ENCODE measurements at places on chromosomes 12 and 14.
A peak's percentile ranks its signal among the peaks of the same experiment; 100 is the strongest.

GRCh38 chr12:121767525-121768016 is 25.9 kb downstream of the RHOF start:
- DNase-seq = no peak

- no peak for DNase-seq
These were observed 1981.7 kb upstream of the FLRT2 start for GRCh38 chr14:83548061-83548839.

DNA sequence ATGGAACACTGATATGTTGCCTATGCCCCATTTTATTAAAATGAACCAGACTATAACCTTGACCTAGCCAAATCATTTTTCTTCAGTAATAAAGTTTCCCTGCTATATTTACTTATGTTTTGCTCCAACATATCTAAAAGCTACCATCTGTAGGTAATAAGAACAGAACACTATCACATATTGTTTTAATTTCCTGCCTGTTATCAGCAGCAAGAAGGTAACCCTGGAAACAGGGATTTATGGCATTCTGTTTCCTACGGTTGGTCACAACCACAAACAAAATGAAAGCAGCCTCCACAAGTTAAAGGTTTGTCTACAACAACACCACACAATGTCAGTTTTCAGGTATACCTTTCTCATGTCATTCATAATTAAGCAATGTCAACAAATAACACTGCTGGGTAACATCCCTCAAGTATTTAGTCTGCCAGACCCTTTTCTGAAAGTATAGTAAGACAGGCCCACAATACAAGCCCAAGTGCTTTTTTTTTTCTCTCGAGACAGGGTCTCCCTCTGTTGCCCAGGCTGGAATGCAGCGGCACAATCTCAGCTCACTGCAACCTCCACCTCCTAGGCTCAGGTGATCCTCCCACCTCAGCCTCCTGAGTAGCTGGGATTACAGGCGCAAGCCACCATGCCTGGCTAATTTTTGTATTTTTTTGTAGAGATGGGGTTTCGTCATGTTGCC is 25.5 kb downstream of the GCH1 start:
- DNase-seq = no peak

- no peak for DNase-seq
These were observed 76.7 kb downstream of the DIP2B start for GRCh38 chr12:50581226-50582184.

DNA sequence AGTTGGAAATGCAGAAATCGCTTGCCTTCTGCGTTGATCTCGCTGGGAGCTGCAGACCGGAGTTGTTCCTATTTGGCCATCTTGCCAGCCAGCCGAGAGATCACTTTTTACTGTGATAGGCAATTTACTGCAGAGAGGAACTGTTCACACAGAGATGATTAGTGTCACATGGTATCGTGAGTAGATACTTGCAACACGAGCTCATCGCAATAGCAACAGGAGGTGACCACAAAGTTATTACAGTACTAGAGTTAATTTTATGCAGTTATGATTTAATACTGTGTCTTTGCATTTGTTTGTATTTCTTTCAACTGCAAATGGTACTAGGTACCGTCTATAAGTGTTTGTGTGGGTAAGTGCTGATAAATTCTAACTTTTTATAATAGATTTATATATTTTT is 27.8 kb downstream of the NOPCHAP1 start:
- DNase-seq = no peak

DNA sequence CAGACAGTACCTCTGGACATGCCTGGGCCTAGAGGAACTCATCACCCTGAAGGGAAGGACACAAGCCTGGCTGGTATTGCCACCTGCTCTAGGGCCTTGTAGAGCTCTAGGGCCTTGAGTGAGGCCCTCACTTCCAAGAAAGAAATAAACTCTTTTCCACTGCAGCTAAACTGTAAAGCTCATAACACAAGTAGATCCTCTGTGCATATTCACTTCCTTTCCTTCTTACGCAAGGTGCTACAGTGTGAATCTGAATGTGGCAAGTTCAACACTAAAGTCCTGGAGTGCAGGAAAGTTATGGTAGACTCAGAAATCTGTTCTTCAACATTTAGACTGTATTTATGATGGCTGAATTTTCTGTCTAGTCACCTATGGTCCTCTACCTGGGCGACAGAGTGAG is 14.5 kb downstream of the RNASE3 start:
- DNase-seq = no peak

GRCh38 chr14:31819281-31819680 is 257.8 kb upstream of the ARHGAP5 start:
- no peak for DNase-seq

- no peak for DNase-seq
These were observed 121.0 kb upstream of the KRR1 start for GRCh38 chr12:75632442-75632841.

GRCh38 chr12:106446419-106447092 is 89.0 kb downstream of the POLR3B start:
- DNase-seq = no peak

DNA sequence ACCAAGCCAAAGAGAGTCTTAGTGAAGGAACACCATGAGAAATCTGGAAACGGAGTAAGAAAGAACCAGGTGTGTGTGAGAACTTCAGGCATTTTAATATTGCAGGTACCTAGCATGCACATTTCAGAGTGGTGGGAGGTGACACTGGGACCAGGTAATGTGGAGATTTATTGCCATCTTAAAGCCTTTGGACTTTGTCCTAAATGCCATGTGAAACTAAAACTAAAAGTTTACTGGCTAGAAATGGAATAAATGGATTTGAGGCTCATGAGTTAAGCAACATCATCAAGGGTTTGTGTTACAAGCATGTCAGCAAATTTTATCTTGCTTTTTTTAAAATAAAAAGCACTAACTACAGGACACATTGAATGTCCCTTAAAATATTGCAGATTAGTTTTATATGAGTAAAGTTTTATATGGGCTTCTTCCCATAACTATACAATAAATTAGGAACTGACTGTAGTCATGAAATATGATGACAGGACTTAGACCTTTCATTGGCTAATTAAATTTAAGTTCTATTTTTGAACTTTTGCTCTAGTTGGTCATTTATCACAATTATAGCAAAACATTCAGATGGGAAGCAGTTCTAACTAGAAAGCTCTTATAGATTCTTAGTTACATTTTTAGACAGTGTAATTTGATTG is 721.1 kb upstream of the NOVA1 start:
- no peak for DNase-seq

GRCh38 chr12:77047341-77048109 is 17.8 kb downstream of the E2F7 start:
- DNase-seq = no peak

DNA sequence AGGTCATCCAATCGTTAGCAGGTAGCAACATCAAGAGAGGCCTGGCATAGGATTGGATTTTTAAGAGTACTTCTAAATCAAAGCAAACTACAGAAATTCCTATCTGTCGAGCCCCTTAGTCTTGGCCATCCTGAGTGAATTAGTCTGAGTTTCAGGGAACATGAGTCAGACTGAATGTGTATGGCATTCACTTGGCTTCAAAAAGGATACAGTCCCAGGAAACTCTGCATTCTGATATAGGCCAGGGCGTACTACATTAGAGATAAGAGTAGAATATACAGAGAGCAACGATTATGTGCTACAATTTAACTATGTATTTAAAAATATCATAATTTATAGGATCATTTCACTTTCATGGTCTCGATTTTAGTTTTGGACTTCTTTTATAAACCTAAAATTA is 242.2 kb downstream of the SOX5 start:
- DNase-seq = no peak

DNA sequence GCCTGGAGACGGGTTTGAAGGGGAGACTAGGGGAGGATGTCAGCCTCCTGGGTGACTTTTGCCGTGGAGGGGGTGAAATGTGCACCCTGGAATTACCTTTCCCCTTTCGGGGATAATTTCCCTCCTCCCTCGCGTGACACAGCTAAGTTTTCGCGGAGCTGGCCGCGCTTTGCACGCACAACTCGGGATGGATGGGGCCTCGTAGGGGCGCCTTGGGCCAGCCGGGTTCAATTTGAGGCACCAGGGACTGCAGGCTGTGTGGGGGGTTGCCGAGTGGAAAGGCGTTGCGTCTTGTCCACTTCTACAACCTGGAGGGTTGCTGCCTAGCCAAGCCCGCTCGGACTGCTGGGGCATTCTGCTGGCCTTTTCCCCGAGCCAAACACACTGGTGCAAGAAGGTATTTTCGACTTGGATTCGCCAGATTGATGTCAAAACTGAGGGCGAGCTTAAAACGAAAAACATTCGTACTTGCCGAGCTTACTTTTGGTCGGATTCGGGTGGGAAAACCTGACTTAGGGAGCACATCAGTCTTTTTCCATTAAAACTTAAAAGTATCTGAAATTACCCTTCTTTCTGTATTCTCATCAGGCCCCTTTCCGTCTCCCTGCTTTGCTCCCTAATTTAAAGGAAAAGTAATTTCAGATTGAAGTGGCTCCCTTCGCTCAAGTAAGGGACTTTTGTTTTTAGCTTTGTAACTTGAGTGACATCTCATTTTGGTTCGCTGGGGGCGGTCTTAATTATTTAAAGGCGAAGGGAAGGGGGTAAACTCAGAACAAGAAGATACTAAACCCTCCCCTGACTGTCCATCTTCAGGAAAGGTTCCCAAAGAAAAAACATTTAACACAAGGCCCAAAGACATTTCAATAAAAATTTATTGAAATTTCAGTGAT is 14.3 kb downstream of the TBX3 start:
- no peak for DNase-seq

GRCh38 chr12:94643606-94644005 is 6.8 kb downstream of the TMCC3 start:
- DNase-seq = no peak

GRCh38 chr14:104870368-104871144 is 5.5 kb downstream of the CEP170B start:
- DNase-seq = no peak

GRCh38 chr14:66434464-66434863 is 51.7 kb upstream of the CCDC196 start:
- no peak for DNase-seq

- DNase-seq = no peak
These were observed 25.0 kb downstream of the SYNDIG1L start for GRCh38 chr14:74400919-74401503.

GRCh38 chr14:87824266-87824665 is 168.7 kb downstream of the GALC start:
- no peak for DNase-seq

GRCh38 chr14:99039331-99040041 is 232.5 kb downstream of the BCL11B start:
- no peak for DNase-seq

DNA sequence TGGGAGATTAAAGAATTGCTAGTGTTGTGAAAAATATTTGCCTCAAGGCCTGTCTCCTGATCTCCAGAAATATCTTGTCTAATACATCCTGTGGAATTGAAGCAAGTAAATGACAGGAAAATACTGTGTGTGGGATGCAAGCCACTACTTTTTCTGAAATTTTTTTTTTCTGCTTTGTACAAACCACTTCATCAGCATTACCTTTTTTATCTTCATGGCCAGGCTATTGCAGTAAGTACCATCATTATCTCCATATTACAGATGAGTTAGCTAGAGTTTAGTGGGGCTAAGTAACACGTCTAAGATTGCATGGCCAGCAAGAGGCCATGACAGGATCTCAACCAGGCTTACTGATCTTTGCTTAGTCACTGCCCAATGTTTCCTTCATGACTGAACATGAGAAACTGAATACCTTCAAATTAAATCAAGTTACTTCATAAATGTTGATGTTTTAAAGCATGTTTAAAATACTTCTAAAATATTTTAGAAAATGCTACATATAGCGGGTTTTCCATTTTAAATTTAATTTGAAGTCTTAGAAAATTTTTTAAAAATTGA is 273.7 kb downstream of the SLC6A15 start:
- no peak for DNase-seq

GRCh38 chr12:54661048-54661447 is 12.9 kb upstream of the DCD start:
- DNase-seq = no peak

DNA sequence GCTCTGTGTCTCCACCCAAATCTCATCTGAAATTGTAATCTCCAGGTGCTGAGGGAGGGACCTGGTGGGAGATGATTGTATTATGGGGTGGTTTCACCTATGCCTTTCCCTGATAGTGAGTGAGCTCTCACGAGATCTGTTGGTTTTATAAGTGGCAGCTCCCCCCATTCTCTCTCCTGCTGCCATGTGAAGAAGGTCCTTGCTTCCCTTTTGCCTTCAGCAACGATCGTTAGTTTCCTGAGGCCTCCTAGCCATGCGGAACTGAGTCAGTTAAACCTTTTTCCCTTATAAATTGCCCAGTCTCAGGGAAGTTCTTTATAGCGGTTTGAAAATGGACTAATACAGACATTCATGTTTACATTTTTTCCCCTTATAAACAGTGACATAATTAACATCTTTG is 36.1 kb downstream of the PELI2 start:
- DNase-seq = no peak

GRCh38 chr12:121013715-121014114 is 2.6 kb downstream of the C12orf43 start:
- no peak for DNase-seq

- peak; percentile 41 for DNase-seq
These were observed 26.3 kb downstream of the BICDL1 start for GRCh38 chr12:120015313-120015712.

- DNase-seq = no peak
These were observed 26.5 kb downstream of the BMP4 start for GRCh38 chr14:53929871-53930715.

DNA sequence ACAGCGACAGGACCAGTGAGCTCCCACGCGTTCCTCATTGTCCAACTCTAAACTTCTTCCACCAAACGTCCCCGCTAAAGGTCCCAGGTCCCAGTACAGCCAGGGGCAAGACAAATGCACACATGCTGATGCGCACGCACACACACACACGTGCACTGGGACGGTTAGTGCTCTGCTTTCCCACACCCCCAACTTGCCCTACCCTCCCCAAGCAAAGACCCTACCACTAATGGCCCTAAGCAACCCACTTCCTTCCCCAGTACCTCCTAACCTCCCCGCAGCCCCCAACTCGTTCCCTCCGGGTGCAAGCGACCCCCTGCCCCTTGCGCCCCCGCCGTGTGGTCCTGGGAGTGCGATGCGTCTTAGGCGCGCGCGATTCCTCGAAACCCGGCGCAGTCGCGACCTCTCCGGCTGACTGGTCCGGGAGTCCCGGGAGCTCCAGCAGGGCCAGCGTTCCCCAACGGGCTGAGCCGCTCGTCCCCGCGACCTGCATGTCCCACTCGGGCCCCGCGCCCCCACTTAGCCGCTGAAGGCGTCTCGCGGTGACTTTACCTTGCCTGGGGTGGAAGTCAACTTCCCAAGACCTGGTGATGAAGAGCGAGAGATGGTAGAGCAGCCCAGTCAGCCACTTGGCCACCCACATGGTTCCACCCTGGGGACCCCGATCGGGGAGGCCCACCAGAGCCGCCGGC is 578 bp downstream of the ADAMTS20 start:
- no peak for DNase-seq

- no peak for DNase-seq
These were observed 28.4 kb upstream of the PTPRR start for GRCh38 chr12:70948976-70949336.
